ENCODE measurements at places on chromosomes 11 and 22.

DNA sequence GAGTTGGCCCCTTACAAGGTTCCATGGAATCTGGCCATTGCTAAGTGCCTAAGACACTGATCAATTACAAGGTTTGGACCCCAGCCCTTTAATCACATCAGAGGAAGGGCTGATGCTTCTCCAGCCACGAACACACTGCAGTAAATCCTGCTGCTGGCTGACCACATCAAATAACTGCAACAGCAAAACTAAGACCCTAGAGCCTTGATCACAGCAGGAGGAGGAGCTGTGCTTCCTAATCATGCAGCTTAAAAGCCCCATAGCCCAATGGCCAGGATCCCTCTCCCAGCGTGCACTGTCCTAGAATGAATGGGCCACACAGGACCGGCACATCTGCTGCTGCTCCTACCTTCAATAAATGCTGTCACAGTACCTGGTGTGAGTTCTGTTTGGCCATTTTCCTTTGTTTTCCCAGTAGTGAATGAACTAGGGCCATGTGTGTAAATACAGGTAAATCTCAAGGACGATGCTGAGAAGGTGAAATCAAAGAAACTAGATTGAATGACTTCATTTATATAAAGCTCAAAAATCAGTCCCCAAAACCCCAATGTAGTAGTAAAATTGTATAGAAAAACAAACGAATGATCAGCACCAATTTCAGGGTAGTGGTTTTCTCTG, 12.7 kb downstream of the ZP1 start:
- DNase-seq: no peak

GRCh38 chr11:121841487-121842191, 274.4 kb downstream of the BLID start:
- no peak for DNase-seq

- no peak for DNase-seq
Measured at GRCh38 chr11:66493130-66493529, 12.9 kb downstream of the DPP3 start.

GRCh38 chr11:44036811-44037657, 10.7 kb upstream of the ACCSL start:
- no peak for DNase-seq

DNA sequence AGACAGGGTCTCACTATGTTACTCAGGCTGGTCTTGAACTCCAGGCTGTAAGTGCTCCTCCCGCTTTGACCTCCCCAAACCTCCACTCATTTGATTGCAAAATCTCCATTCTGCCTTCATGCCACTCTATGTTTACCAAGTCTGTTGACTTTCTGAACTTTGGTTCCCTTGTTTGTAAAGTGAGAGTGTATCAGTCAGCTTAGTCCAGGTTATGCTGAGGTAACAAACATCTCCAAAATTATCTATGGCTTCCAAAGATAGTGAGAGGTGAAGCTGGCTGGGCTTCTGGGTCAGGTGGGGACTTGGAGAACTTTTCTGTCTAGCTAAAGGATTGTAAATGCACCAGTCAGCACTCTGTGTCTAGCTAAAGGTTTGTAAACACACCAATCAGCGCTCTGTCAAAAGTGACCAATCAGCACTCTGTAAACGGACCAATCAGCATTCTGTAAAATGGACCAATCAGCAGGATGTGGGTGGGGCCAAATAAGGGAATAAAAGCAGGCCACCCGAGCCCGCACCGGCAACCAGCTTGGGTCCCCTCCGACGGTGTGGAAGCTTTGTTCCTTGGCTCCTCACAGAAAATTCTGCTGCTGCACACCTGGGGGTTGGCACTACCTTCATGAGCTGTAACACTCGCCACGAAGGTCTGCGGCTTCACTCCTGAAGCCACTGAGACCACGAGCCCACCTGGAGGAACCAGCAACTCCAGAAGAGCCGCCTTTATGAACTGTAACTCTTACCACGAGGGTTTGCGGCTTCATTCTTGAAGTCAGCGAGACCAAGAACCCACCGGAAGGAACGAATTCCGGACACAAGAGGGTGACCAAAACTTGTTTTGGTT, 109.3 kb downstream of the MIAT start:
- DNase-seq: no peak

- no peak for DNase-seq
Measured at GRCh38 chr11:132691848-132692550, 840.3 kb downstream of the OPCML start.

DNA sequence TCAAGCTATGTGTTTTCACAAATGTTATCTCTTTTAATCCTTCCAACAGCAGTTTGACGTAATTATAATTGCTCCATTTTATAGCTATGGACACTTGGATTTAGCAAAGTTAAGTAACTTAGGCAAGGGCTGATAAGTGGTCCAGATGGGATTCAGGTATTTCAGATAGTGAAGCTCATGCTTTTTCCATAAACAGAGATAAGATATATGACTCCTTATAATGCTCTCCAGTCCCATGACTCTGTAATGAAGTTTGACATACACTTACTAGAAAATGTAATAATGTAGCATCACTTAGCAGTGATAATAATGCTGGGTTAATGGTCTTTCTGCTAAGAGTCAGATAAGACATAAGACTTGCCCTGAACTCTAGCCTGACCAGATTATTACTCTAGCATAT, 892.1 kb downstream of the LRRC4C start:
- no peak for DNase-seq

DNA sequence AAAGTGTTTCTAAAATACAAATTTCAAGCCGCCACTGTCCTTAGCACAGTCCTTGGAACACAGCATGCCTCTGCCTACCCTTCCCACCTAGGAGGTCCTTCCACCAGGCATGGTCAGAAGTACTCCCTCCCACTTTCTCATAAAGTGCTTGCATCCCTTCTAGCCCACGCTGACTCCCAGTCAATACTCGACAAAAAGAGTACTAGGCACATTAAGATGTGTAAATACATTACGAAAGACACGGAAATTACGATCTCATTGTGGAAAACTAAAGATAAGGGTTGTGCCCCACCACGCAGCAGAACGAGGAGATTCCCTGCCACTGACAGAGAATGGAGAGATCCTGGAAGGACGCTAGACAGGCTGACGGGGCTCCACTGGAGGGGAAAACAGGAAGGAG, 13.5 kb downstream of the CHKA start:
- no peak for DNase-seq

DNA sequence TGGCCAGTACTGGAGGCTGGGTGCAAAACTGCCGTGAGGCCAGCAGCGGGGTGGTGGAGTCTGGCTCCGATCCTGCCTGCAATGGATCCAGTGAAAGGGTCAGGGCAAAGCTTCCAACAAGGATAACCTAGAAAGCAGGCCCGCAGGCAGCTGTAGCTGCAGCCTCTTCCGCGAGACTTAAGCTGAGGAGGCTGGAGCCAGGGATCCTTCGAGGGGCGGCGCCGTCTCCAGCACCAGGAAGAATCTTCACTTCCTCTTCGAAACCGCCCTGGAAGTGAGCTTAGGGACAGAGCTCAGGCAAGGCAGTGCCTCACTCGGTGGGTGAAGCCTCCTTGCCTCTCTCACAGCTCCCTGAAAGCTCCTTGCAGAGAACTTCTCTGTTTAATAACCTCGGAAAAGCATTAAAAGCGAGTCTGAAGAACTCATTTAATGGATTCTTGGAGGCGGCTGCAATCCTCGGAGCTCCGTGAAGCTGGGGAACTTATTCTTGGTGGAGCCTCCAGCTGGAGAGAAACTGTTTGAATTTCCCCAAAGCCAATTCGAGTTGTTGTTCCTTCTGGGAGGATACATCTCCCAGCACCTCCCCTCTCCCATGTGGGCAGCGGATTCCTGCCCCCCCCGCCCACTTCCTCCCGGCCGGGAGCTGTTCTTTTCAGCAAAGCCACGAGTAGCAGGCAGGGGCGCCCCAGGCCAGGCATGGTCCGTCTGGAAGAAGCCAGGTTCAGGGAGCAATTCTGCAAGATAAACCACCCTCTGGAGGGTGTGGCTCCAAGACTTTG, 169.9 kb downstream of the CTTN start:
- no peak for DNase-seq

- no peak for DNase-seq
Measured at GRCh38 chr11:75743711-75744563, 24.6 kb upstream of the DGAT2 start.
